ENCODE measurements at places on chromosomes 5 and 9.

GRCh38 chr5:147939431-147940114, 33.2 kb upstream of the C5orf46 start:
- DNase-seq, result no peak

DNA sequence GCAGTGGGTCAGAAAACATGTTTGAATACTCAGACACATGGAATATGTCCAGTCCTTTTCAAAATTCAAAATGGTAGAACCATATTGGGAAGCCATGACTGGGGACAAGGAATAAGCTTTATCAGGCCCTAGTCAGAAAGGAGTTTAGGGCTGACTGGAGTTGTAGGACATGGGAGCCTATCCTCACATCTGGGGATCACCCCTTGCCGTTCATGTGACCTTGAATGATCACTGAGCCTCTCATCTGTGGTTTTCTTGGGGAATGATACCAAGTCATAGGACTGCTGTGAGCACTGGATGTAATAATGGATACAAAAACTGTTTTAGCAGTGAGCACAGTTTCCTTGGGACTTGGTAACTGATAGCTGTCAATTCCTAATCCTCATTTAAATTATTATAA, 84.7 kb downstream of the IQGAP2 start:
- no peak for DNase-seq

GRCh38 chr5:81393783-81394718, at the start of gene ACOT12:
Gene ACOT12 (minus strand): TSS chr5:81394134. CDS start chr5:81394114, 20 bp downstream.
- no peak for DNase-seq

GRCh38 chr9:91143642-91144041, 218.1 kb downstream of the AUH start:
- no peak for DNase-seq

DNA sequence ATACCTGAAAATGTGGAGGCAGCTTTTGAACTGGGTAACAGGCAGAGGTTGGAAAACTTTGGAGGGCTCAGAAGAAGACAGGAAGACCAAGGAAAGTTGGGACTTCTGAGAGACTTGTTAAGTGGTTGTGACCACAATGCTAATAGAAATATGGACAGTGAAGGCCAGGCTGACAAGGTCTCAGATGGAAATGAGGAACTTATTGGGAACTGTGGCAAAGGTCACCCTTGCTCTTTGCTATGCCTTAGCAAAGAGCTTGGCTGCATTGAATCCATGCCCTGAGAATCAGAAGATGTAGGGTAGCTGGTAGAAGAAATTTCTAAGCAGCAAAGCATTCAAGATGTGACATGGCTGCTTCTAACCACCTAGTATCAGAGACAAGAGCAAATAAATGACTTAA, 244.4 kb upstream of the ADRA1B start:
- no peak for DNase-seq

- DNase-seq, result no peak
Observed at GRCh38 chr9:92775466-92775865, 10.8 kb upstream of the BICD2 start.

GRCh38 chr5:170619869-170620268, 116.0 kb downstream of the KCNIP1 start:
- no peak for DNase-seq

DNA sequence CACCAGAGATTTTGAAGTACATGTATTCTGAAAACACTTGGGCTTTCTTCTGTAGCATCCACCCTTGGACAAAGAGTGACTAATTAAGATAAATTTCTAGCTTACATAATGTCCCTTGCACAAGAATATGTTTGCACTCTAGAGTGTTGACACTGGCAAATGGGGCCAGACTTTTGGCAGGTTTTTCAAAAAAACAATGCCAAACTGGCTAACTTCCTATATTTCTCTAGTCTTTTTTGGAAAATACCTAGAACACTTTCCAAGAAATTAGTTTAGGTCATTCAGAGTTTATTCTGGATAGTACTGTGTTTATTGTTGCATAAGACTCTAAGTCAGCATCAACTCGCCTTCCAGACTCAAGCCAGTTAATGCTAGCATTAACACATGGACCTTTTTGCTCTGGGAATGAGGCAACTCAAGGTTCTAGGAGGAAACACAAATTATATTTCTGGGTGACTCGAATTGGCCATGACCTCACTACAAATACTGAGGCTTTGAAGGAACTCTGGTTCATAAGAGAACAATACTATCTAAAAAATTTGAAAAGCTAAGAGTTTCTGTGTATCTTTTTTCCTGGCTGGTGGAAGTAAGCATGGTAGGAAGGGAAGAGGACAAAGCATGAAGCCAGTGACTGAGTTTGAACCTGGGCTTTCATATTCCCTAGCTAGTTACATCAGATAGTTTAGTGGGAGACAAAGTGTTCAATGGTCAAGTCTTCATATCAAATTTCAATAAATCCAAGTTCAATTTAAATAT, 101.6 kb downstream of the NREP start:
- DNase-seq, result no peak

DNA sequence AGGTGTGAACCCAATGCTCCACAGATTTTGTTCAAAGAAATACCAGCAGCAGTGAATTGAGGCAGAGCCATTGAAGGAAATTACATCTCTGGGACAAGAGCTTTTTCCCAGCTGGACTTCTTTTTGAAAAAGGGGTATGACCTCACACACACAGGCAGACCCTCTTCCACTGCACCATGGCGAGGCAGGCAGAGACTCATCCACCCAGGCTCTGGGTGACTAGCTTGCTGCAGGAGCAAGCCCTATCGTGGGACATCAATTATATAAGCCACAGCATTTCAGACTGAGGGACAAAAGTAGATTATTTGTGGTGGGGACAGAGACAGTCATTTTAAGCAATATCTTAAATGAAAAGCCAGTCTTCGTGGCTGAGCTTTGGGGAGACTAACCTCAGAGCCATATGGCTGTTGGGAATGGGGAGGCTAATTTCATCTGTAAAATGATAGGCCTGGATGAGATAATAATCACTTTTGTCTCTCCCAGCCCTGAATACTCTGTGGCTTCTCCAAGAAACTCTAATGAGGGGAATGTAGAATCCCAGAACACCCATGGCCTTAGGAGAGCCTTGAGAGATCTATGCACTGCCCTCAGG, 113.1 kb upstream of the TNC start:
- no peak for DNase-seq

GRCh38 chr5:121870489-121870888, 18.8 kb downstream of the FTMT start:
- no peak for DNase-seq

DNA sequence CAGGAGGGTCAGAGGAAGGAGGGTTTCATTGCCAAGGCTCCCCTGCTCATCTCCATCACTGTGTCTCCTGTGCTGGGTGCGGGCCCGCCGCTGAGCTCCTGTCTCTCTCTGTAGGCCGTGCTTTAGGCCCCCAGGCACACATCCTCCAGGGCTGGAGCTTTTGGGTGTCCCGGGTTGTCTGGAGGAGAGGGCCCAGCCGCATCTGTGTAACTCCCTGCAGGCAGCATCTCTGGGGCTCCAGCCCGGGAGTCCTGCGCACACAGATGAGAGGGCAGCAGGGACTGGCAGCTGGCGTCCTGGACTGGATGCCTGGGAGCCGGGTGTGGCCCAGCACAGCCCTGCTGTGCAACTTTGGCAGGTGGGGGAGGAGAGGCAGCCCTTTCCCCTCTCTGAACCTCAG, 40.2 kb downstream of the LRSAM1 start:
- no peak for DNase-seq

GRCh38 chr9:5580650-5581049, 48.3 kb upstream of the RIC1 start:
- no peak for DNase-seq

DNA sequence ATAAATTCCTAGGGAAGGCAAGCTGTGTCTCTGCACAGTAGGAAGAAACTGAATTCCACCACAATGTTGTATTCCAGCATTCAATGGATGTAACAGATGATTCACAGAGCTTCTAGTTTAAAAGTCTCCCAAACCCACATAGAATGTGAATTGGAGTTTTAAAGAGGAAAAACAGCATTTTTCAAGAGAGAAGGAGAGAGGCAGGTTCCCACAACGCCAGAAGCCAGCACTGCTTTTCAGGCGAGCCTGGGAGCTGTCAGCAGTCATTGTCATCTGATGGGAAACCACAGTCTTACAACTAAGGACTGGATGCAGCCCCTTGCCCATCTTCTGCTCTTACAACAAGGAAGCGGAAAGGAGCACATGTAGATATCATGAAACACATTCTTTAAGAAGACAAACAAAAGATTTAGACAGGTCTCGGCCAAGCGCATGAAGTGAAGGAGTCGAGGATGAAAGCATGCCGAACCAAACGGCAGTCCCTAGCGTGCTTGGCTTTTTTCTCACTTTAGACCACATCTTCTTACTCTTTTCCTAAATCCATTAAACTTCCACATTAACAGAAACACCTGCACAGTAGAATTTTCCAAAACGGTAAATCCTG, 638 bp downstream of the DIRAS2 start:
- no peak for DNase-seq

- no peak for DNase-seq
Observed at GRCh38 chr9:106487266-106487665, 375.7 kb upstream of the ZNF462 start.

GRCh38 chr9:26773056-26773455, 119.5 kb downstream of the CAAP1 start:
- no peak for DNase-seq

DNA sequence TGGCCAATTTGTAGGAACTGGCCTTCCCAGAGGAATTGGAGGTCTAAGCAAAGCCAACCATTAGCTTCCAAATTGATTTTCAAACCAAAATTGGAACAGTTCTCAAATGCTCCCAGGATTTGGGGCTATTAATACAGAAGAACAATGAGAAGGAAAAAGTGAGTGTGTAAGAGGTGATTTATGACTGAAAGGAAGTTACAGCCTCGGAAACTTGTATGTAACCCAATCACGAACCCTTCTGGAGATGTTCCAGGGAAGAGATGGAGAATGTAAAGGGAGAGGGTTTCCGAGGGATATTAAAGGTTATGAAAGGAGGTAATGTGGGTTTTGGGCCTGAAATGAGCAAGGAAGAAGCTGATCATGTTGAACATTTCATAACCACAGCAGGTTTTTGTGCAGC, 93.2 kb upstream of the CXCL14 start:
- no peak for DNase-seq

Measured in naive thymus-derived CD4-positive, alpha-beta T cell (primary cell).